ENCODE measurements at places on chromosomes 6 and 20. TPM values are rescaled to one million over a fixed set of nuclear protein-coding genes. Genes with fewer than 3 reads are reported as not detected.
A peak's percentile ranks its signal among the peaks of the same experiment; 100 is the strongest.

Gene DACT2
- polyA plus RNA-seq = 0.10 TPM

GRCh38 chr6:15504581-15505350, 158.1 kb downstream of the DTNBP1 start:
- DNase-seq = peak; percentile 71

GRCh38 chr6:37287519-37288157, 29.7 kb upstream of the TMEM217 start:
- DNase-seq = no peak

DNA sequence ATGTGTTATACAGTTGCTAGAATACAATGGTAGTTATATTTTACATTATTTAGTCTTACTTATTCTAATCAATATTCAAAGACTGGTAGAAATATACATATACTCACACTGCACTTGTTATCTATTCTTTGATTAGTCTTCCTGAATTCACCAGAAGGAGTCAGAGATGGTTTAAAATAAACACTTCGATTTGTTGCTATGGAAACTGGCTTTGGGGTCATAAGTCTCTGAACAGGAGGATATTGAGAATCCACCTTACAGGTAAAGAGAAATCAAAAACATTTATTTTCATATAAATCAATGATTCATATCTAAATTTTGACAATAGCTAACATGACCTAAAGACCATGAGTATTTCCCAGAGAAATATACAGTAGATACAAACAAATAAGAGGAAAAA, 41.6 kb downstream of the NUP153 start:
- no peak for DNase-seq

- DNase-seq = no peak
Measured at GRCh38 chr20:58018590-58018989, 209.9 kb downstream of the ANKRD60 start.

DNA sequence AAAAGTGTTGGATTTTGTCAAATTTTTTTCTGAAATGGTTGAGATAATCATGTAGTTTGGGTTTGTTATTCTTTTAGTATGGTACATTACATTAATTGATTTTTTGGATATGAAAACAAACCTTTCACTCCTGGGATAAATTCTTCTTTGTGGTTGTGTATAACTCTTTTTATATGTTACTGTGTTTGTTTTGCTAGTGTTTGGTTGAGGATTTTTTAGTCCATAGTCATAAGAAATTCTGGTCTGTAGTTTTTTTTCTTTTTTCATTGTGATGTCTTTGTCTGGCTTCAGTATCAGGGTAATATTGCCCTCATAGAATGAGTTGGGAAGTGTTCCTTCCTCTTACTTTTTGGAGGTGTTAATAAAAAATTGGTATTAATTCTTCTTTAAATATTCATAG, 122.2 kb upstream of the ATXN1 start:
- DNase-seq = no peak
